GM04503 (cell line): ENCODE measurements at places on chromosomes 6 and 20.

GRCh38 chr6:122530440-122531046 is 58.9 kb upstream of the SERINC1 start:
- peak; percentile 27 for DNase-seq

DNA sequence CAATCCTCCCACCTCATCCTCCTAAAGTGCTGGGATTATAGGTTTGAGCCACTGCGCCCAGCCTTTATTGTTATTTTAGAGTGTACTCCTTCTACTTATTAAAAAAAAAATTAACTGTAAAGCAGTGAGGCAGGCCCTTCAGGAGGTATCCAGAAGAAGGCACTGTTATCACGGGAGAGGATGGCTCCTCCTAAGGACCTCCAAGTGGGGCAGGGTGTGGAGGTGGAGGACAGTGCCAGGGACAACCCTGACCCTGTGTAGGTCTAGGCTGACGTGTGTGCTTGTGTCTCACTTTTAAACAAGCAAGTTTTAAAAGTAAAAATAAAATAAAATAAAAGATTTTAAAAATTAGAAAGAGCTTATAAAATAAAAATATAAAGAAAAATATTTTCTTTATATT is 23.7 kb upstream of the TAF4 start:
- DNase-seq = no peak

GRCh38 chr6:50381099-50381415 is 331.3 kb upstream of the DEFB112 start:
- DNase-seq = no peak

- DNase-seq = no peak
Measured at GRCh38 chr6:55868771-55869479, 6.5 kb downstream of the BMP5 start.

- peak; percentile 9 for DNase-seq
Measured at GRCh38 chr20:51272401-51272800, 249.5 kb upstream of the KCNG1 start.

DNA sequence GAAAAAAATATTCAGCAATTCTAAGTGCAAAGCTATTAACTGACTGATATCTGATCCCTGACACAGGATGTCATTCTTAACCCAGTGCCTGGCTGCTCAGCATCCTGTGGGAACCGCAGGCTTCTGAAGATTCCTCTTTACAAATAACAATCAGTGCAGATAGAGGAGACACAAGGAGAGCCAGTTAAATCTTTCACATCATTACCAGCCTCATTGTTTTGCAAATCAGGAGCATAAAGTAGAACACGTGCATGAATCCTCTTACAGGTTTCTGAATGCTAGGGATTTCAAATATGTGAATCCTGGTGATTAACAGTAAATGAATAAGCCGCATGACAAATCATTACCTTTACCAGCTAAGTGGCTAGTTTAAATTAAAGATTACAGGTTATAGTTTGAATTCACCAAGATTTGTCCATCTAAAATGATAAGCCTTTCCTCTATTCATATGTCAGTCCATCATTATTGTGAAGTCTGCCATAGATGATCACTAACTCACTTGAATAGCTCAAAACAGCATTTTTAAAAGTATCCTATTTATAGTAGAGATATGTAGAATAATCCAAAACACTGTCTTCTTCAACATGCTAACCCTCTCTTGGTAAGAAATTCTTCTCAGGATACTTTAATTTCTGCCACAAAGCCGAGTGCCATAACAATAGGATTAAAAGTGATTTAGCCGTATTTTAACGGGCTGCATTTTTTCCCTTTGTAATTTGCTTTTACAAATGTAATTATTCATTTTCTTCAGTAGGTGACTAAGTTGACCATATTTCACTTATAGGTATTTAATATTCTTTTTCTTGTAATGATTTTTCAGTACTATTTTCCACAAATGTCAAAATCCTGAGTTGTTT is 367.3 kb upstream of the EPHA7 start:
- DNase-seq = no peak

DNA sequence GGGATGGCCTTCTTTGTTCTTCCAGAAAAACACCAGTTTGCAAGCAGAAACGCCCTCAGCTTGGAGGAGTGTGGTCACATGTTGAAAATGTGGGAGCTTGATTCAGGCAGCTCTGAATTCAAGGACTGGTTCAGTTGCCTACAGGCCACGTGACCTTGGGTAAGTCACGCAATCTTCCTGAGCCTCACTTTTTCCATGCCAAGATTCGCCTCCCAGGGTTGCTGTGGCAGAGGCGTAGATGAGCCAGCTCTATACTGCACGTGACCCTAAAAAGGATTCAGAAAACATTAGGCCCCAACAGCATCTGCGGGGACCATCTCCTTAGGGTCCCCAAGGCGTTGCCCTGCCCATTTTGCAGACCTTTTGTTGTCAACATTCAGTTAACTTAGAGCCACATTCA is 112.0 kb upstream of the SNX9 start:
- DNase-seq = no peak

- no peak for DNase-seq
Measured at GRCh38 chr20:1334761-1335160, 5.8 kb upstream of the SDCBP2 start.

DNA sequence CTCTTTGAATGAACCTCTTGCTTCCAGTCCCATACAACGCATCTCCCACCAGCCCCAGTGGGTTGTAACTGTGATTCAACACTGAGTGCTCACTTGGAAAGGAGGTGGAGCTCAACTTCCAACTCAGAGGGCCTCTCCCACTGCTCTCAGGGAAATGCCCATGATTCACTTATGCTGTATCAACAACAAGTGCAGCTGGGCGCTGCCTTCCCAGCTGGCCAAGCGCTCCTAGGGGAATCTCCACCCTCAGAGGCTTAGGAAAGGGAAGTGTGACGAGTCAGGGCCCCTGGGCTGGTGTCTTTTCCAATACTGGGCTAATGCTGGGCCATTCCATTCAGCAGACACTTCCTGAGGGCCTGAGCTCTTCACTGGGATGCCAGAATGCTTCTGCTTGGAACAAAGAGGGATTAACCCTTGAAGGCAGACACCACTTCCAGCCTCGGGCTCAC is 8.1 kb upstream of the OCSTAMP start:
- DNase-seq = peak; percentile 21

- no peak for DNase-seq
Measured at GRCh38 chr20:18578581-18578980, 9.3 kb upstream of the DTD1 start.

GRCh38 chr6:5550631-5551030 is 289.3 kb downstream of the FARS2 start:
- no peak for DNase-seq

DNA sequence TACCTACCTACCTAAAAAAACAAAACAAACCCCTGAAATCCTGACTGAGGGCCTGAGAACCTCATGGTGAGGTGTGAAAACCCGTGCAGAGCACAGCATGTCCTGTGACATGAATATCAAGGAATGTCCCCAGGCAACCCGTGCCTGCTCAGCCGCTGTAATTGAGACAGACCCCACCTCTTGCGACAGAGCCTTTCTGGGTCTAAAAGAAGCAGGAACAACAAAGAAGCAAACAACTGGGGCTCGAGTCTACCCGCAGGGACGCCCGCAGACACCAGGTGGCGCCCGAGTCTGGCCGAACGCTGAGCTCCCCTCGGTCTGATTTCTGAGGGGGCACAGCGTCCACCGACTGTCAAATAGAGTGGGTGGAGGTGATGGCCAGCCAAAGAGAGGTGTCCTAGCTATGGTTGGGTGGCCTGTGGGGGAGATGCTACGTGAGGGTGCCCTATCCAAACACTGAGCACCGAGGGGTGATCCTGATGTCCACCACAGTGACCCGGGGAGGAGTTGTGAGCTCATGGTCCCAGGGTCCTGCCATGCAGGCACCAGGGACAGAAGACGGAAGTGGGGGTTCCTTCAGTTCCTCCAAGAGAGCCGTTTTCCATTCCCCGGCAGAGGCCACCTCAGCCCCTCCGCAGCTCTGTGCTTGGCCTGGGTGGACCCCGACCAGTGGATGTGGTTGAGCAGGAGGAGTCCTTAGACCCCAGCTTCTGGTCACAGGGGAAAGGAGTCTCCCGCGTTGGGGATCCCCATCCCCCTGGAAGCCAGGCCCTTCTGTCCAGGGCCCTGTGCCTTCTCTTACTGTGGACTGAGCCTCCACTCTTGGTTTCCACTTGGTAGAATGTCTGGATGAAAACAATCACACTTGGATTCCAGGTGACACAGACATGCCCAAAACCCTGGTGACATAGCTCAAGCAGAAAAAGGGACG is 268.2 kb downstream of the CDC5L start:
- DNase-seq = no peak

- no peak for DNase-seq
Measured at GRCh38 chr20:49446808-49447207, 35.7 kb downstream of the KCNB1 start.

DNA sequence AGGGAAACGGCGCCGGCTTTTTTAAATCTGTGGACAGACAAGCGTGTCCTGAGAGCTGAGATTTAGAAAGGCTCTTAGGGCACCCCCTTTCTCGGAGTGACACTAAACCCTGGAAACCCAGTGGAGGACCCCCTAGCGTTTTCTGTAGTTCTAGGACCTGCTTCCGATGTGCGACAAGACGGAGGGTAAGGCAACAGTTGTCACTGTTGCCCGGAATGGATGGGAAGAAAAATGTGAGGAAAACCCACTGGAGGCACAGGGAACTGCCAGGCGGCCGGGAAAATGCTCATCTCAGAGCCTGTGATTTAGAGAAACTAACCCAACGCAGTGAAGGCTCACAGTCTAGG is 551 bp upstream of the ATP5F1E start:
- DNase-seq = no peak

DNA sequence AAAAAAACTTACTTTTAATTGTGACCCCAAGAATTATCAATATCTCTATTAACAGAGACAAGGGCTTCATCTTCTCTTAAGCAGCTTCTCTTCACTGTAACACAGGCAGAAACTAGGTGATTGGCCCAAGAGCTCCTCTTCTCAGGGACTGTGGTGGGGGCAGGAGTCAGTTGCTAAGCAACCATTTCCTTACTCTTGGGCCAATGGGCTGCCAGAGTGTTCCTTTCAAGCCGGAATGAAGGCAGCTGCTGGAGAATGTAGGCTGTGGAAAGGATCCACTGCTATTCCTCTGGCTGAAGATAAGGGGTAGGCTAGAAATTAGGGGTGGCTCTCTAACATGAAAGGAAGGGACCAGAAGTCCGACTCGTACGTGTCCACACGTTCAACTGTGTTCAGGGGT is at the start of gene SEL1L2:
TSS of gene SEL1L2 (minus strand) at position 150 of the 400 bp plus-strand sequence. CDS start at position 70, 80 bp downstream.
- DNase-seq = no peak

GRCh38 chr6:135651964-135652755 is 154.6 kb upstream of the AHI1 start:
- DNase-seq = no peak

GRCh38 chr6:137729866-137730629 is 137.0 kb upstream of the TNFAIP3 start:
- peak; percentile 50 for DNase-seq

DNA sequence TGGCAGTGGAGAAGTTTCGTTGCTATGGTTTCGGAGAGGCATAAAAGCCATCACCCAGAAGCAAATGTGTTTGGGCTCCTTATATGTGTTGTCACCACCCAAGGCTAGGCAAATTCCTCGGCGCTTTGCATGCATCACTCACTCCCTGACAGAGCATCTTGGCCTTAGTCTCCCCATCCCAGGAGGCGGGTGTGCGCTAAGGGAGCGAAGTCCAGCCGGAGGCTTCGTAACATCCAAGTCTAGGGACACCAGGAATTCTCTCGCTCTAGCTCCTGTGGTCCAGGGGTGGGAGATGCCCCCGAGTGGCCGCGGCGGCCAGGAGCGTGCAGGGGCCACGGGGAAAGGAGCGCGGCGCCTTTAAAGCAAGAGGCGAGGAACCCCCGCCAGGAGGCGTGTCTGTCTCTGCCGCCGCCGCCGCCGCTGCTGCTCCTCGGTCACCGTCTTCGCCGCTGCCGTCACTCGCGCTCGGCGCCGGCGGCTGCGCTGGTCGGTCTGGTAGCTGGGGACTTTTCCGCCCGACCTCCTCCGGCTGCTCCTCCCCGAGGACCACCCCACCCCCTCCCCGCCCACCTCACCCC is at the start of gene GRIK2:
TSS of gene GRIK2 (plus strand) at position 458 of the 578 bp plus-strand sequence.
- DNase-seq = peak; percentile 27

- DNase-seq = no peak
Measured at GRCh38 chr20:29313481-29313880, 1944.0 kb upstream of the DEFB115 start.

- DNase-seq = no peak
Measured at GRCh38 chr6:161985876-161986423, 712.1 kb upstream of the AGPAT4 start.

- DNase-seq = no peak
Measured at GRCh38 chr20:8152847-8153246, 20.8 kb downstream of the PLCB1 start.

- DNase-seq = no peak
Measured at GRCh38 chr6:33315793-33316602, 1.5 kb downstream of the ZBTB22 start.

GRCh38 chr6:48243071-48243470 is 132.1 kb upstream of the PTCHD4 start:
- DNase-seq = no peak

DNA sequence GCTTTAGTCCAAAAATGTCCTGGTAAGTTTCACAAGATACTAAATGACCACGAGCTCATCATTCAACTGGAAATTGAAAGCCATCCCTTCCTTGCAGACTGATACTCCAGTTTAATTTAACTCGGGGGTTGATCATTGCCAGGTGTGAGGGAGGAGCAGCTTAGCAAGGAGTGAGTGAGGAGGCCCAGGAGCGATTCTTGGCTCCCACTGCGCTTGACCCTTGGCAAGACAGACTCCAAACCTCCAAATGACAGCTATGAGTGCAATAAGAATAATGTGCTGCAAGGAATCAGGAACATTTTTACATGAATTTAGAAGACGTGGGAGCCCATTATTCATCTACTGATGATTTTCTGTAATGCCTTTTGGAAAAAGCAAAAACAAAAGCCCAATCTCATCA is 64.9 kb downstream of the LAMA4 start:
- DNase-seq = no peak

- DNase-seq = no peak
Measured at GRCh38 chr20:10538768-10539167, 103.7 kb downstream of the SLX4IP start.

GRCh38 chr6:36985417-36985807 is 584 bp downstream of the MTCH1 start:
- DNase-seq = no peak

DNA sequence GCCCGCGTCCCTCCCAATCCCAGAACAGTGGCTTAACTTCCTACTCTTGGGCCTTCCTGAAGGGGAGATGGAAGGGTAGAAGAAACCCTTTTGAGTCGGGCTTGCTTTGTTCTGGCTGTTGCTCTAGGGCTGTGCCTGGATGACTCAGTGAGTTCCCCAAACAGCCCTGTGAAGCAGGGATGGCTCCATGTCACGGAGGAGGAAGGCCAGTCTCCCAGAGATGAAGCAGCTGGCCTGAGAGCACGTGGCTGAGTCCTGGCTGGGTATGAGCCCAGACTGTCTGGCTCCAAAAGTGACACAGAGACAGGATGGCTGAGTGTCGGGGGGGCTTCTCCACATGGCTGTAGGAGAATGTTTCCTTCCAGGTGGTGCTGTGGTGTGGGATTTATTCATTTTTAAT is 4.6 kb downstream of the SYTL3 start:
- DNase-seq = peak; percentile 87
